Activated T-helper 17 cell treated with anti-CD3 and anti-CD28 coated beads, Interleukin-2, amount 50 U/mL, for 72 hours (primary cell): ENCODE measurements at places on chromosomes 5 and 9. TPM values are rescaled to one million over a fixed set of nuclear protein-coding genes. Genes with fewer than 3 reads are reported as not detected.

Gene C6
- not detected for total RNA-seq

Gene ACOT12
- not detected for total RNA-seq

Gene GDA
- total RNA-seq = not detected

Gene TUSC1
- total RNA-seq = not detected

Gene EDIL3
- not detected for total RNA-seq

Gene CAVIN4
- 0.32 TPM for total RNA-seq

Gene ASB6
- total RNA-seq = 12.3 TPM

Gene SOWAHA
- not detected for total RNA-seq

Gene TMC1
- total RNA-seq = 0.32 TPM

Gene FCN2
- total RNA-seq = not detected

Gene SLC38A9
- 21.7 TPM for total RNA-seq

Gene IFNA21
- total RNA-seq = not detected

Gene NTRK2
- 9.9 TPM for total RNA-seq

Gene FLT4
- 0.34 TPM for total RNA-seq

Gene PBX3
- 8.5 TPM for total RNA-seq

Gene ANKRD34B
- not detected for total RNA-seq

Gene PTGER4
- total RNA-seq = 42.6 TPM

Gene PTCH1
- 8.6 TPM for total RNA-seq

Gene ARID3C
- 0.42 TPM for total RNA-seq

Gene PPP3R2
- total RNA-seq = not detected

Gene CNTNAP3
- not detected for total RNA-seq

Gene KIF24
- 4.9 TPM for total RNA-seq

Gene NEUROG1
- not detected for total RNA-seq

Gene NPR3
- 0.66 TPM for total RNA-seq

Gene LCN9
- not detected for total RNA-seq

Gene F12
- 3.7 TPM for total RNA-seq

Gene WNT8A
- total RNA-seq = not detected

Gene DBH
- total RNA-seq = not detected

Gene DIRAS2
- not detected for total RNA-seq

Gene GLDC
- 17.2 TPM for total RNA-seq

Gene NELFB
- 78.0 TPM for total RNA-seq

Gene RNF180
- not detected for total RNA-seq

Gene OMD
- total RNA-seq = not detected

Gene CENPK
- 82.5 TPM for total RNA-seq

Gene NRG2
- 0.11 TPM for total RNA-seq

Gene SLC36A3
- total RNA-seq = not detected

Gene SVEP1
- 0.13 TPM for total RNA-seq
